Astrocyte of the hippocampus (primary cell): ENCODE measurements at places on chromosomes 2 and 18.

GRCh38 chr2:65605058-65605742 is 172.8 kb upstream of the SPRED2 start:
- no peak for DNase-seq

- no peak for DNase-seq
Observed at GRCh38 chr2:236954641-236955040, 131.0 kb upstream of the COPS8 start.

DNA sequence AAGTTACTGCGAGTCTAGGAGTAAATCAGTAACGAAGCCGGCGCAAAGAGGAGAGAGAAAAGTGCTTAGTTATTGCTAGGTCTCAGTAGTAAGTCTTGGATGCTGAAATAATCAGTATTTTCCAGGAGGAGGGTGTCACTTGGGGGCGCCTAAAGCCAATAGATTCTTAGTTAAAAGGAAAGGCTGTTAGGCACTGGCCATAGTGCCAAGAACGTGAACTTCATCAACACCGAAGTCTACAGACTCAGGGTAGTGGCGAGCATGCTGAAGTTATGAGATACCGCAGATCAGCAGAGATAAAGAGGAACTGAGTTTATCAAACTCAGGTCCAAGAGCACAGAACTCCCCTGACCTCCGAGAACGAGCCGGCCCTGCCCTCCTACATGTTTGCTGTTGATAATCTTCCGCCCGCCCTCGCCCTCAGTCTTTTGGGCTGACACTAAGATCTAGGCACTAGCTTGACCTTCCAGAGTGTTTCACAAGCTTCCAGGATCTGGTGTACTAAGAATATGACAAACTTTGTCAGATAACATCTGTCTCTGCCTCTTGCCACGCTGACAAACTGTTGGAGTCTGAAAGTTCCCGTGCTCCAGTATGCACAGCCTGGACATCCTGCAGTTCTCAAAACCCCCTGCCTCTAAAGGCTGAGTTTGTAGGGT is 49.2 kb downstream of the CYB5A start:
- no peak for DNase-seq

DNA sequence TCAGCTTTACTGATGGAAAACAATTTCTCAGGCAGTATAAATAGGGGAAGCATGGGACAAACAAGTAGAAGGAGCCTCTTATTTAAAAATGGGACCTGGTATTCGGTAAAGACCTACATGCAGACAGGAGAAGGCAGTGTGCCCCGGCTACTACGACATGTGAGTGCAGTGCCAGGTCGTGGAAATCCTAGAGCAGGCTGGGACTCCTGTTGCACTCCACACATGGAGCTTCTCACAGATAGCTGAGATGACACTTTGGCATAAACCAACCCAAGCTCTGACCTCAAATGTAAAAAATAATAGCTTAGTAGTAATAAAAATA is 885 bp upstream of the DSEL start:
- DNase-seq, result no peak

GRCh38 chr2:159026170-159026569 is 57.7 kb downstream of the TANC1 start:
- DNase-seq, result no peak

DNA sequence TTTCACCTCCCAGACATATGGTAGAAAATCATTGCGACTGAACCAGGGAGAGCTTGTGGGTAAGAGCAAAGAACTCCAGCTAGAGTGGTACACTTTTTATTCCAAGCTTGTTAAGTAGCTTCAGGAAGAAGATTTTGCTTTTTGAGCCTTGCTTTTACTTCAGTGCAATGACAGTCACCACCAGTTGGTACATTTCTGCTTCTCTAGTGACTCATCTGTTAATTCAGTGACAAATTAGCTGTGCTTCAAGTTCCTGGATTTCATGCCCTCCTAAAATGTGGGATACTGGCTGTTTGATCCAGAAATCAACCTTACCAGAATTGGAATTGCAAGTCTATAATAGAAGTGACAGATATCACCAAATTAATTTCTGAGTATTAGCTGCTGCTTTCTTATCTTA is 117.6 kb upstream of the TTN start:
- no peak for DNase-seq

- no peak for DNase-seq
Observed at GRCh38 chr18:54159906-54160305, 64.6 kb downstream of the MBD2 start.

GRCh38 chr2:70643715-70644114 is 90.1 kb upstream of the TGFA start:
- no peak for DNase-seq

GRCh38 chr2:196963043-196963442 is 36.5 kb upstream of the PGAP1 start:
- DNase-seq, result no peak

GRCh38 chr2:100625717-100626116 is 62.9 kb downstream of the PDCL3 start:
- no peak for DNase-seq

GRCh38 chr2:124112966-124113365 is 87.9 kb downstream of the CNTNAP5 start:
- no peak for DNase-seq

- DNase-seq, result no peak
Observed at GRCh38 chr18:31356025-31356424, 20.6 kb upstream of the DSG4 start.

DNA sequence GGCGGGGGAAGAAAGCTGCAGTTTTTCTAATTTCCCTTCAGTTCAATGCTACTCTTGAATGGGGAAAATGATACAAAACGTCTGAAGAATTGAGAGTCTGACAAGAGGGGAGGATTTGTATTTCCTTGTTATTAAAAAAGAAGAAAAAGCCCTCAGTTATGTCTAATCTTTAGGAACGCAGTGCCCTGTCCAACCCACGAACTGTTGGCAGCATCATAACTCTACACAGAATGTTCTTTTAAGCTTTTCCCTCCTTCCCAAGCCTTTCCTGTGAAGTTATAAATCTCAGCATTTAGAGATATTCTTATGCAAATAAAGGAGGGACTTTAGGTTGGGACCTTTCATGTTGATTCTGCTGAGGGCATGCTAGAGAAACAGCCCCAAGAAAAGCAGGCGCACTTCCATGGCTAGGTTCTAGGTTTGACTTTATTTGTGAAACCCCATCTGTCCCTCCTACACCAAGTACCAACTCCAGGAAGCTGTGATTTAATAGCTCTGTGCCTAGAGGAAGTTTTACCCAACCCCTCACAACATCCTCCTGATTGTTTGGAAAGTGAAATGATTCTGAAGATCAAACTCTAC is 288.6 kb downstream of the SETBP1 start:
- DNase-seq, result peak; percentile 78

DNA sequence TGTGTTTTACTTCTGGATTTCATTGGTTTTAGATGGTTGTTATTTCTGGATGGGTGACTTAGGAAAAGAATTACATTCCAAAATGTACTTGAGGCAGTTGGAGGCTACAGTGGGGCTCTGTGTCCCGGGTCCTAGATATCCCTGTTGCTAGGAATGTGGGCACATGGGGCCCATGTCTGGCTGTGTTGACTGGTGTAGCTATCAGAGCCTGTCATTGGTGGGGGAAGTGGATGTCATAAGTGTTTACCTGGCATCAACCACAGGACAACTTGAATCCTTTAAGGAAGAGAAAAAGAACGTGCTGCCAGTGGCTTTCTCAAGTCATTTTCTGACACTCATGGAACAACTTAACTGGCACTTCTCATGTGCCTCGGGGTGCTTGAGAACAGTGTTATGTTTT is 30.4 kb downstream of the IL18R1 start:
- DNase-seq, result no peak

DNA sequence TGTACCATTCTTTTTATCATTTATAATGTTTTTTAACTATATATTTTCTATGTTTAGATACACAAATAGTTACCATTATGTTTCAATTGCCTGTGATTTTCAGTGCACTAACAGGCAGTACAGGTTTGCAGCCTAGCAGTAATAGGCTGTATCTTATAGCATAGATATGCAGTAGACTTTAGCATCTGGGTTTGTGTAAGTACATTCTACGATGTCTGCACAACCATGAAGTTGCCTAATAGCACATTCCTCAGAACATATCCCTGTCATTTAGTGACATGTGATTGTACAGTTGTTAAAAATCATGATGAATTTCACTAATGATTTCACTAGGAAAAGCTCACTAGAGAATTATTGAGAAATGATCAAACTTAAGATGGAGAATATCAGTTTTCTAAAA is 884.6 kb downstream of the DPP10 start:
- no peak for DNase-seq

- no peak for DNase-seq
Observed at GRCh38 chr2:153020201-153020600, 301.8 kb downstream of the ARL6IP6 start.

- no peak for DNase-seq
Observed at GRCh38 chr18:77078690-77079070, 53.9 kb downstream of the MBP start.

GRCh38 chr18:61194726-61195125 is 138.5 kb upstream of the CDH20 start:
- DNase-seq, result no peak

GRCh38 chr2:232246245-232246644 is 132.3 kb upstream of the ALPP start:
- no peak for DNase-seq

GRCh38 chr2:148545390-148546256 is 98.9 kb upstream of the EPC2 start:
- DNase-seq, result no peak

DNA sequence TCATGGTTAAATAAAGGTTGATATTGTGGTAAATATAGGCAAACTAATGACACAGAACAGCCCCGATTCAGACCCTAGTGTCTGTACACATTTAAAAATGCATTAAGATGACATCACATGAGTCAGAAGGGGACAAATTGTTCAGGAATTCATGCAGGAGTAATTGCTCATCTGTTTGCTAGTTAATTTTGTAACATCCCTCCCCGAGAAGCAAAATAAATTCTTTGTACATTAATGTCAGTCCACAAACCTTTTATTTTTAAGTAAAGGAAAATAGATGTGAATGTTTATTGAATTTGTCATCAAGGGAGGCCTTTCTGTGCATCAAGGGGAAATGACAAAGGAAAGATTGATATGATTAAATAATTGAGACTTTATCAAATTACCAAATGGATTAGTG is 69.9 kb downstream of the SH3BP4 start:
- DNase-seq, result peak; percentile 65

DNA sequence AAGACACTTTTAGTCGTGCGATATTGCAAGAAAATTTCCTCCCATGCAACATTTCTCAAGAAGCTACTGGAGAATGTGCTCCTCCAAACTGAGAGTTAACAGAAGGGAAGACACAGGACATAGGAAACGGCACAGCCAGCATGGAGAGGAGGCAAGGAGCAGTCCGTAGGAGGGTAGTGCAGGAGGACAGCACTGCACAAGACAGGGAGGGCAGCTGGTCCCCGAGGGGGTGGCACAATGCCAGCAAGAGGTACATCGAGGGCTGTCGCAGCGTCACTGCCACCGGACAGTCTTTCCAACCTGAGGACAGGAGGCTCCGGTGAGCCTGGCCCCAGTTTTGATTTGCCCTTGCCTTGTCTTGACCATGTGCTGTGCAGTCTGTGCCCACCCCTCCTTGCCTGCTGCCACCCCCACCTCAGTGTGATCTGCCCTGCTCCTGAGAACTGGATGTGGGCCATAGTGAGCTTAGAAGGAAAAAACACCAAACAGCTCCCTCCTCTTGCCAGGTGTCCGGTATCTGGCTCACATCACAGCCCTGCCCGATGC is 81.6 kb upstream of the LAPTM4A start:
- no peak for DNase-seq

- no peak for DNase-seq
Observed at GRCh38 chr2:110182449-110182848, 22.4 kb downstream of the NPHP1 start.

- DNase-seq, result peak; percentile 97
Observed at GRCh38 chr2:240434728-240435456, 571 bp upstream of the GPC1 start.

DNA sequence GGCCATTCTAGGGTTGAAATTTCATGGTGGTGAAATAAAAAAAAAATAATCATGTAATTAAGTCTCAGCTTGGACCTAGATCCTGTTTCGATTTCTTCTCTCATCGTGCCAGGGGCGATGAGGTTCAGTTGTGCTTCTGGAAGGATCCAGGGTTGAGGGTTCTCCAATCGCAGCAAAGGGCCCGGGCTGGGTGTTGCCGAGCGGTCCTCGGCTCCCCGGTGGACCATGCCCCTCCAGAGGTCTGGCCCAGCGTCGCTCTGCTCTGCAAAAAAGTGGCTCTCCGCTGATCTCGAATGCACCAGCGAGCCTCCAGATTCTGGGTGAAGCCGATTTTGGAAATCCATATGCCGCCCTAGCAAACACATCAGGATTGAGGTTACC is 39.0 kb downstream of the EN1 start:
- DNase-seq, result peak; percentile 16

- DNase-seq, result no peak
Observed at GRCh38 chr2:140270224-140270623, 1490.0 kb upstream of the NXPH2 start.
